Neural progenitor cell (in vitro differentiated cells): ENCODE measurements at places on chromosomes 7 and 10. TPM values are rescaled to one million over a fixed set of nuclear protein-coding genes. Genes with fewer than 3 reads are reported as not detected.

RNF32 gene
- total RNA-seq: 3.0 and 3.3 TPM in 2 replicates

TWIST1 gene
- total RNA-seq: not detected in 2 replicates

- H3K27me3 ChIP-seq: no peaks in the 10 kb centered on the region
- no peaks in the 10 kb centered on the region for H3K36me3 ChIP-seq
- no peak for DNase-seq
- no peaks in the 10 kb centered on the region for H3K4me1 ChIP-seq
- H3K27ac ChIP-seq: no peak overlapping the region
Measured at GRCh38 chr10:78527296-78527695, 493.6 kb downstream of the RPS24 start.

DNA sequence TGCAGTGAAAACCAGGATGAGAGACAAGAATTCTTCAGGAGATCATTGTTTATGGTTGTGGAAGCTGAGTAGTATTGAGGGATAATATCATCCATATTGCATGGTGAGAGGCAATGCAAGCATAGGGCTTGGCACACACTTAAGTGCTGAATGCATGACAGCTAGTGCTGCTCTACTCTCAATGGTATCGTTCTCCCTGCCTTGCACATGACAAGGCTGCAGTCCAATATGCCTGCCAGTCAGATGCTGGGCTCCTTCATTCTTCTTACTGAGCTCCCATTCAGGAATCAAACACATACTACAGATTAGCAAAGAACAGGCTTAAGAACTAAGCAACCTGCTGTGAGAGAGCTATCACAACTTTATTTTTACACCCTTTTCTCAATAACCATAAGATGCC, 72.2 kb downstream of the SORCS1 start:
- H3K27ac ChIP-seq: no peak overlapping the region
- no peak for DNase-seq
- H3K4me3 ChIP-seq: no peak overlapping the region

DNA sequence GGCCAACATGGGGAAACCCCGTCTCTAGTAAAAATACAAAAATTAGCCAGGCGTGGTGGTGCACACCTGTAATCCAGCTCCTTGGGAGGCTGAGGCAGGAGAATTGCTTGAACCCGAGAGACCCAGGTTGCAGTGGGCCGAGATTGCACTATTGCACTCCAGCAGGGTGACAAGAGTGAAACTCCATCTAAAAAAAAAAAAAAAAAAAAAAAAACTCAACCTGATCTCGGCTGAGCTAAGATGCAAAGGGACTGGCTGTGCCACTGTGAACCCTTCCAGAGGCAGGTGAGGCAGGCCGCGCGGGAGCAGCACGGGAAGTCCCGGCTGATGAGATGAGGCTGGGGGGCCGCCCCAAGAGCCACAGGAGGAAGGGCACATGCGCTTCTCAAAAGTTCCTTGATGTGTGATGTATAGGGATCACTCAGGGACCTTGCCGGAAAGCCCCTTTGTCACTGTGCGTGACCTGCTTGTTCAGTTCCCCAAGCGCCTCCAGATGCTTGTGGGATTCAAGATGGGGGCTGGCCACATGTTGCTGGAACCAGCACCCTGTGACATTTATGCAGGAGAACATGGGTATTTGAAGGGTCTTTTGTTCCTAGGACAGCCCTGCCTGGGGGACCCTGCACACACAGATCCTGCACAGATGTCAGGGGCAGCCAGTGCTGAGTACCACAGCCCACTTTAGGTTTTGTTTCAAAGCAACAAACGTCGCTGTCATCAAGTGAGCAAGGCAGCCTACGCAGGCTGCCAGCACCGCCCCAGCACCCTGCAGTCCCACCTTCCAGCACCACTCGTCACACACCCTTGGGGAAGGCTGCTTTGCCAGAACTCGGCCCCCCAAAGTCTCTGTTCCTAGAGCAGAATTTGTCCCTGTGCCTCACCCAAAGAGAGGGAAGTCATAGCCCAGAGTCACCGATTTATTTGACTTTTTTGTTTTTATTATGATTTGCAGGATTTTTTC, 74.8 kb upstream of the SH2B2 start:
- H3K27me3 ChIP-seq: no peaks in the 10 kb centered on the region
- H3K4me1 ChIP-seq: peaks cover 7% of the 10 kb centered on the region
- no peak overlapping the region for H3K4me3 ChIP-seq

SFRP5 gene
- not detected in 2 replicates for total RNA-seq

DNA sequence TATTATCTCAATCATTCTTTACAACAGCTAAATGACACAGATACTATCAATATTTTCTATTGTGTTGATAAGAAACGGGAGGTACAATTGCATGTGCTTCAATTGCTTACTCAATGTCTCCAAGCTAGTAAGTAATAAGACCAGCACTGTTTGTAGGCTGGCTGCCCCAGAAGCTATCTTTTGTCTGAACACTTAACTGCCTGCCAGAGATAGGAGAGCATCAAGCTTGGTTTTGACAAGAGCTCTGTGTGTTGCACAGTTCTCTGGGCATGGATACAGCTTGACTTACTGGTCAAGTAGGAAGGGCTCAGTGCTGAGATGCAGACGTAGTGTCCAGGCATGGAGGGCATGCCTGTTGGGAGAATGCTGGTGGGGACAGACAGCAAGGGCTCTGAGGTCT, 26.3 kb upstream of the CAPZA2 start:
- H3K27me3 ChIP-seq: no peaks in the 10 kb centered on the region
- H3K4me1 ChIP-seq: no peaks in the 10 kb centered on the region
- no peak for DNase-seq
- no peak overlapping the region for H3K4me3 ChIP-seq
- no peak overlapping the region for H3K27ac ChIP-seq
